ENCODE measurements at places on chromosomes 2 and 18.

DNA sequence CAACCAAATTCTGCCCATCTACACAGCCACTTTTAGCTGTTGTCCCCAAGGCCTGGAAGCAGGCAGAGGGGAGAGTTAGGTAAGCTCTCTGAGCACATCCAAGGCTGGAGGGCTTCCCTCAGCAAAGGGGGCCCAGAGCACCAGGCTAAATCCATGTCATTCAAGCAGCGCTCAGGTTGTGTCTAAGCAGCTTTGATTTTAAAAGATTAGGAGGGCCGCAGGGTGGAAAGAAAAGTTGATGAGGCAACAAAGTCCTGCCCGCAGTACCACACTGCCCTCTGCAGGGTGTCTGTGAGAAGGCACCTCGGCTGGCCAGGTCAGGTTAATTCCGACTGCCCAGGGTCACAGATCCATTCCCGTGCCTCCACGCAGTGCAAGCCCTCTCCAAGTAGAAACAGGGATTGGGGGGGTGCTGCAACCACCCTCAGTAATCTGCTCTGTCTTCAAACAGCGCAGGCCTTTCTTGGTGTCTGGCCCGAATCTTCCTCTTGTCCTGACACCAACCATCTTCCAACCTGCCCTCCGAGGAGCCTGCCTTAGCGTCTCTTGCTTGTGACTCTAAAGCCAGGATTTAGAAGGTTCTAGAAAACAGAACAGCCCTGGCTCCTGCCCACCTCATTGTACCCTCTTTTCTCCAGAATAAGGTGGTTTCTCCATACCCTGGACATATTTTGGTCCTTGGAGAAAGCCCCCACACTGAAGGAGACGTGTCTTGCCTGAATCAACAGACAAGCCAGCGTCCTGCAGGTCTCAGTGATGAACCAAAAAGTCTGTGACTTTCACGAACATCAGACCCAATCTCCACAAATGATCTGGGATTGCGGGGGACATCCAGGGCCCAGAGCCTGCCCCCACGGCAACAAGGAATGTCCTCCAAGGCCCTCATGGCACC is 289.2 kb downstream of the TNS1 start:
- peaks cover 7% of the 10 kb centered on the region for H3K4me1 ChIP-seq
- peak; percentile 40 for DNase-seq
- no peaks in the 10 kb centered on the region for H3K27me3 ChIP-seq
- peak overlapping the region; percentile 68 for H3K27ac ChIP-seq

GRCh38 chr2:32136097-32136496 is 29.6 kb upstream of the SLC30A6 start:
- H3K27me3 ChIP-seq: no peaks in the 10 kb centered on the region
- H3K27ac ChIP-seq: no peak overlapping the region
- peaks cover 75% of the 10 kb centered on the region for H3K36me3 ChIP-seq
- no peak for DNase-seq

GRCh38 chr2:207153266-207153975 is 12.3 kb downstream of the KLF7 start:
- H3K36me3 ChIP-seq: peaks cover 5% of the 10 kb centered on the region
- H3K4me3 ChIP-seq: peak overlapping the region; percentile 59
- H3K4me1 ChIP-seq: peaks cover 99% of the 10 kb centered on the region
- DNase-seq: no peak
- H3K27me3 ChIP-seq: no peaks in the 10 kb centered on the region

GRCh38 chr18:40926679-40927078 is 1028.4 kb upstream of the PIK3C3 start:
- no peaks in the 10 kb centered on the region for H3K27me3 ChIP-seq
- no peaks in the 10 kb centered on the region for H3K36me3 ChIP-seq
- no peak for DNase-seq
- no peak overlapping the region for H3K27ac ChIP-seq

DNA sequence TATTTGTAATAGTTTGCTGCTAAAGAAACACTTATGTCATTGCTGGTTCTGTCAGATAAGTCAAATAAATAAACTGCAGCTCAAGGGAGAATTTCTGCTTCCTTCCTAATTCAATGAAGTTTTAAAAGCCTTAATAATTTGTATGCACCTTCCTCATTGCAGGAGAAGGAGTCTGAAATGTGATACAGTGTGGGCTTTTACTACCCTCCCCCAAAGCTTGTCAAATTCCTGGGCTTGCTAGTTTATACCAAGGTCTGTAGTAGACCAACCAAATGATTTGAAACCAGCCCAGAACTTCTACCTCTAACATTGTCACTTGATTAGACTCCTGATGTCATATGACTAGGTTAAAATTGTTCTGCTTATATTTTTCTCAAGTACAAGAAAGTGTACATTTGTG is 131.8 kb downstream of the DTNA start:
- no peak overlapping the region for H3K4me3 ChIP-seq
- DNase-seq: no peak
- no peaks in the 10 kb centered on the region for H3K27me3 ChIP-seq
- H3K4me1 ChIP-seq: no peaks in the 10 kb centered on the region
- no peaks in the 10 kb centered on the region for H3K36me3 ChIP-seq

- H3K4me3 ChIP-seq: no peak overlapping the region
- peaks cover 12% of the 10 kb centered on the region for H3K27me3 ChIP-seq
- H3K36me3 ChIP-seq: no peaks in the 10 kb centered on the region
- no peak for DNase-seq
- no peak overlapping the region for H3K27ac ChIP-seq
Observed at GRCh38 chr2:72927619-72928550, 10.6 kb downstream of the EMX1 start.
